ENCODE measurements at places on chromosomes 12 and 14.

GRCh38 chr12:131076791-131077747, 123.4 kb downstream of the ADGRD1 start:
- DNase-seq = no peak

- DNase-seq = no peak
These were observed 70.6 kb upstream of the SLC24A4 start for GRCh38 chr14:92252323-92252722.

DNA sequence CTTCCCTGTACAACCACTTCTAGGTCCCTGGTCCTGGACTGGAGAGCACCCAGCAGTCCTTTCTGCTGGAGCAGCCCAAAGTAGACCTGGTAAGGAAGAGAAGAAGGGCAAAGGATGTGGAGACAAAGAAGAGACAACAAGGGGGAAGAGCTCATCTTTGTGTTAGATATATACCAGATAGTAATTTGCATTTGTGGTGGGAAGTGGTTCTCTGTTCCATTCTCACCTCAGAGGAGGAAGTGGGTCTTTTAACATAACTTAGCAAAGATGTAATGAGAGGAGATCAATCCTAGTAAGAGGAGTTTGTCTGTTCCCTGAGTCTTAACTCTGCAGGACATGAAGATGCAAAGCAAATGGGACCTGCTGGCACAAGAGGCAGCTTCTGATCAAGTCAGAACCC, 8.0 kb downstream of the CCDC198 start:
- no peak for DNase-seq

DNA sequence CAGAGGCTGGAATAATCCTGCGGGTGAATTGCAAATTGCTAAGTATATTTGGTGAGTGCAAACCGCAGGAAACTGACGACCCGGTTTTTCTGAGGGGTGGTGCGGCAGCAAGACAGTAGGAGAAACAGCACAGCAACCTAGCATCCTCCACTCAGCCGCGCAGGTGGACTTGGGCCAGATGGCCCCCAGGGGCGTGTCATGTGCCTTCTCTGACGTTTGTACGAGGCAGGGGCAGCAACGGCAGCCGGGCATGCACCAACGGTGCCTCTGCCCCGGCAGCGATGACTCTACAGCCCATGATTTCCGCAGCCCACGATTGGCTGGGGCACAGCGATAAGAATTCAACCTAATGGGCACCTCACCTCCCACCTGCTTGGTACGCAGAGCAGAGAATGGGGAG, 11.1 kb upstream of the CLEC2A start:
- DNase-seq = no peak

- no peak for DNase-seq
These were observed 27.5 kb upstream of the C14orf180 start for GRCh38 chr14:104551851-104552737.

DNA sequence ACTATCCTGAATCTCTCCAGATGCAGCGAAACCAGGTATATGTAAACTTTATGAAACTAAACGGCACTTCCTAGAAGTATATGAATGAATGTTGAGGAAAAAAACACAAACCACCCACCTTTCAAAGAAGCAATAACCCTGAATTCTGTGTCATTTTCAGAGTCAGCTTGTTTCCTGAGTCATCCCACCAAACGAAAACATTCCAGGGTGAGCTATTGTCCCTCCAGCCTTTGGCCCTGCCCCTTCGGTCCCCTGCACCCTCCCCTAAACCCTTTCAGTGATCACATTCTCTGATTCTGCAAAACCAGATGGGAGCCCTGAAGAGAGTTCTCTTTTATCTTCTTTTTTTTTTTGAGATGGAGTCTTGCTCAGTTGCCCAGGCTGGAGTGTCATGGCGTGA, 202.6 kb upstream of the ALG10B start:
- DNase-seq = no peak

DNA sequence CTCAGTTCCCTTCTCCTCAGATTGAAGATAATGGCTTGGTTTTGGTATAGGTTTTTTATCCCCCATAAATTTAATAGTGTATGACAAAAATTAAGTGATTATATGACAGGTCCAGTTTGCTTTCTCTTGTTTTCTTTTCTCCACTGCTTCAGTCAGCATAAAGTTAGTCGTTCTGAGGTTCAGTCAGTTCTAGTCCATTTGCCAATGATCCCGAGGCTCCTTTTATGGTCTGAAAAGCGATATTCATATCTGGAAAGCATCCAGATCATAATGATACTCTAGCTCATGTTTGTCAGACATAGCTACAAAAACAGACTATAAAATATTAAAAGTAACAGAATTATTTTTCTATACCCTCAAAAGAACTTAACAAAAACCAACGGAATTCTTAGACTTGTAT, 67.1 kb upstream of the SLC38A4 start:
- DNase-seq = no peak

DNA sequence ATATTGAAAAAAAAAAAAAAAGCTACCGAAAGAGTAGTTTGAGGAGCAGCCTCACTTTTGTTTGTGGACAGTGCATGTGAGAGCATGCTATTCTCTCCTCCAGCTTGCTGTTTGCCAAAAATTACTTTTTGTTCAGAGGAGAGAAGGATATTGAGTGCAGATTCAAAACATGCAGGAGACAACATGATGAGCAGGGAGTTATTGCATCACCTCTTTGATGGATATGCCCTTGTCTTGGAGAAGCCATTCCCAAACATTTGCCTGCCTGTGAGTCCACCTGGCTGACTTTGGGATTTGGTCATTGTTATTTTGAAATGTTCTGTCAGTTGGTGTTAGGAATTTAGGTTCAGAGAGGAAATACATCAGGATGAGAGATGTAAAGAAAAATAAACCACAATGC, 2.4 kb downstream of the C12orf75 start:
- no peak for DNase-seq

GRCh38 chr12:89789862-89790261, 81.2 kb upstream of the ATP2B1 start:
- no peak for DNase-seq

GRCh38 chr12:100225491-100225890, 24.9 kb downstream of the ACTR6 start:
- DNase-seq = no peak

GRCh38 chr12:66152732-66153131, 17.1 kb downstream of the TMBIM4 start:
- DNase-seq = no peak

GRCh38 chr12:22230280-22230794, 104.2 kb downstream of the ST8SIA1 start:
- DNase-seq = no peak

DNA sequence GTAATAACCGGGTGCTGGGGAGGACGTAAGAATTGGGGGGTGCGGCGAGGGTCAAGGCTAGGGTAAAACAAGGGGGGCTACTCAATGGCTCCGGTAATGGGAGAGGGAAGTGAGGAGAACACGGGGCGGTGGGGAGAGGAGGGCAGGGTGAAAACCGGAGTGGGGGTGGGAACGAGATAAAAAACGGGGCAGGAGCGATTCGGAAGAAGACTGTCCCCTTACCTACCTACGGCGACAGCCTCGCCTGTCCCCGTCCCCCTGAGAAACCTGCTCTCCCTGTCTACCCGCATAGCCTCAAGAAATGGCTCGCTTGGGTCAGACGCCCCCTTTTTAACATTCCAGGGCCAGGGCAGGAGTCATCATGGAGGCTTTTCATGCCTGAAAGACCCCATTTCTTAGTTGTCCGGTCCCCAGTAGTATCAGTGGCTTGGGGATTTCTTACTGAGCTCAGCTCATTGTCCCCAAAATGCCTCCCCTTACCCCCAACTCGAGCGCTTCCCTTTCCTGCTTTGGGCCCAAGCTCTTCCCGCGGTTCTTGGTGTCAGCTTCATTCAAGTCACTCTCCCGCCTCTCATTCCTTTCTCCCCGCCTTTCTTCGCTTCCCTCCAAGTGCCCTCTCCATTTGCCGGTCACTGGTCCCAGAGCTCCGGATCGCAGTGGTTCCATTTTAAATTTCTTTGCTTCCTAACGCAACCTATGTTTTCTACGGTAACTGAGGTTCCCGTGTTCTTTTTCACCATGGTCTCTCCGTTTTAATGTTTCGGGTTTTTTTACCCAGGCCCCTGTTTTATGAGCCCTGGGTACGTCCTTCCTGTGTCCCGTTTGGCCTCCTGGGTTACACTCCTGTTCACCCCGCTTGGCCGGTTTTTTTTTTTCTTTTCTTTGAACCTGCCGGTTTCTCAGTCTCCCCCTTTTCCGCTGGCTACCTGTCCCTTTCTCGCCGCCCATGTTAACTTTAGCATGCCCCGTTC, 1.2 kb upstream of the WSB2 start:
- no peak for DNase-seq

GRCh38 chr14:74620497-74620921, 8.5 kb upstream of the LTBP2 start:
- no peak for DNase-seq

DNA sequence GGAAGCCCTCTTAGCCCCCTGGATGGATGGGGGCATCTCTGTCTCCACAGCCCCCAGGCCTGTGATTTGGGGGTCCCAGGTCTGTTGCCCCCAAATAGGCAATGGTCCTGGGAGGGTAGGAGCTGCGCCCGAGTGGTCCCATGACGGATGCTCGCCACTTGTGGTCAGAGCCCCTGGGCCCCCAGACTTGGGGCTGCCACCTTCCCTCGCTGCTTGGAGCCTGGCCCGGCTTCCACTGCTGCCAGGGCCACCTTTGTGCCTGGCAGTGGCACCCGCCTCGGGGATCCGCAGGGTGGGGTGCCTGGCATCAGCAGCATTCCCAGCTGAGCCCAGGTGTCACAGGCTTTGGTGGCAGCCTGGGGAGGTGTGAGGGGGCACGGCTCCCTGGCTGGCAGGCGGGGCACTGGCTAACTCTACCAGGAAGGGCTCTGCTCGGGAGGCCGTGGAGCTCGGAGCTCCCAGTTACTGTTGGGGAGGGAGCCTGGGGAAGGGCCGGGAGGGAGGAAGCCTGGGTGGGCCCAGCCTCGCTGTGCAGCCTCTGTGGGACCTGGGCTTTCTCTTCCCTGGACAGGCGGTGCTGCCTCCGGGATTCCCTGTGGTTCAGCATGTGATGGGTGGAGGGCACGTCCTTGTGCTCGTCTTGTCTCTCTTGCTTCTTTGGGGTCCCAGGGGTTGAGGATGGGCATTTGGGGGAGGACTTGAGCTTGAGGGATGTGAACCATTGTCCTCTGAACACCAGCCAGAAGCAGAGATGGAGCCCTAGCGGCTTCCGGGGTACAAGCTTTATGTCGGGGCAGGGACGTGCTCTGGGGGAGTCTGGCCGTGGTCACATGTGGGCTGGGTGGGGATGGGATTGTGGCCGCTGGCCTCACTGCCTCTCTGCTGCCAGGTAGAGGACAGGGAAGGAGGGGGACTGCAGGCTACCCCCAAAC, 5.4 kb downstream of the KIF26A start:
- DNase-seq = no peak

GRCh38 chr14:20416223-20416622, 2.9 kb upstream of the TEP1 start:
- no peak for DNase-seq

DNA sequence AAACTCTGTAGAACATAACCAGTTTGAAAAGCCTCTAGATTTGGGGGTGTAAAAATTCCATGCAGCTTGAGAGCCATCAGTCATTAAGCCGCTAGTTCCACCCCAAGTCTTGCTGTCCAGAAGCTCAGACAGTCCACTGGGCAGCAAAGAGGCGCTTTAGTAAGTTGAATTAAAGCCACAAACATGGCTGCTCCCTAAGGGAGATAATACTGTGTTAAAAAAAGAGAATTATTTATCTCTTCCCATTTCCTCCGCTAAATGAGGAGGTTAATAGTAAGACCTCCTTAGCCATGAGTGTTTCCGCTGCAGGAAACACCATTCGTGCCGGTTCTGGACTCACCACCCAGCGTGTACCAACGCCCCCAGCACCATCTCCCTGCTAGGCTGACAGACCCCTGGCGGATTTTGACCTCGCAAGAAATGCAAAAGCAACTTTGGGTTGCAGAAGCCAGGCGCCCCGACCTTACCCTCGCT, 536 bp downstream of the TM7SF3 start:
- DNase-seq = no peak

- no peak for DNase-seq
These were observed 145.8 kb downstream of the SLC38A6 start for GRCh38 chr14:61126603-61127498.

GRCh38 chr12:132954471-132955048, 1.5 kb downstream of the ZNF605 start:
- DNase-seq = no peak

DNA sequence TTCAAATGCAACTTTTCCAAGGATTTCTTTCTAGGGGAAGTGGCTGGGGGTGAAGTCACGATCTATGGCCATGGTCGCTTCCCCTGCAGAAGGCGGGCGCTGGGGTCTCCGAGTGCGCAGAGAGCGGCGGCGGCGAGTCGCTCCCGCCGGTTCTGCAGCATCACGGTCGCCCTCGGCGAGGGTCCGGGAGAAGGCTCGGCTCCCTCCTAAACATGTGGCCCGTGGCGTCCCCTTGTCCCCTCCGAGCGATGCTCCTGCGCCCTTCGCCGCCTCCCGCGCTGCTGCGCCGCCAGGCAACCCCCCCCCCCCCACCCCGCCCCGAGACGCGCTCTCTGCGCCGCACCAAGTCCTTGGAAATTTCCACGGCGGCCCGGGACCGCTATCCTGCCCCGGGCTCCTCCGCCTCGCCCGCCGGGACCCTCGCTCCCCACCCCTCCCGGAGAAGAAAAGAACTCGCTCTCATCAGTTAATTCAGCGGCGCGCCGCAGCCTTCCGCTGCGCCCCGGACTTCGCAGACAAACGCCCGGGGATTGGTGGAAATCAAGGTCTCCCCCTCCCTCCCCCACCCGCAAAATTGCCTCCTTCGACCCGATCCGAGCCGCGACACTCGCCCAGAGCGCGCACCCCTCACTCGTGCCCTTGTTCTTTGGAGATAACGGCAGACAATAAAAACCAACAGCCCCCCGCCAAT, at the start of gene ST8SIA1:
TSS of gene ST8SIA1 (minus strand) at position 298 of the 691 bp plus-strand sequence. CDS start 475 bp downstream, outside the sequence.
- peak; percentile 25 for DNase-seq

GRCh38 chr14:23646648-23647549, 10.7 kb downstream of the DHRS2 start:
- no peak for DNase-seq

DNA sequence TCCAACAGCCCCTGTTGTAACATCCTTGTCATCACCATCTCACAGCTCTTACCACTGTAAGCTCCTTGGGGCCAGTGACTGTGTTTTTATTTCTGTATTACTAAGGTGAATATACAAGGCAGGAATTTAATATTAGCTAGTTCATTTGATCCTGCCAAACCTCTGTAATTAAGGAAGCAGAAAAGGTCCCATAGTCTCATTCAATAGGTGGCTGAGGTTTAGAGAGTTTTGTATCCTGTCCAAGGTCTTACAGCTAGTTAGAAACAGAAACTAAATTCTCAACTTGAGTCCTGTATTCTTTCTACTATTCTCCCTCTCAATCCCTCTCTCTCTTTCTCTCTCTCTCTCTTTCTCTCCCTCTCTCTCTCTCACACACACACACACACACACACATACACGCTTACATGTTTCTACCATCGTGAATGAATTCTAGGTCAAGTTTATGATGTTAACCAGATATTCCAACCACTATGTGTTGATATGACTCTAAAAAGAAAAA, 543 bp upstream of the GLIPR1 start:
- no peak for DNase-seq

DNA sequence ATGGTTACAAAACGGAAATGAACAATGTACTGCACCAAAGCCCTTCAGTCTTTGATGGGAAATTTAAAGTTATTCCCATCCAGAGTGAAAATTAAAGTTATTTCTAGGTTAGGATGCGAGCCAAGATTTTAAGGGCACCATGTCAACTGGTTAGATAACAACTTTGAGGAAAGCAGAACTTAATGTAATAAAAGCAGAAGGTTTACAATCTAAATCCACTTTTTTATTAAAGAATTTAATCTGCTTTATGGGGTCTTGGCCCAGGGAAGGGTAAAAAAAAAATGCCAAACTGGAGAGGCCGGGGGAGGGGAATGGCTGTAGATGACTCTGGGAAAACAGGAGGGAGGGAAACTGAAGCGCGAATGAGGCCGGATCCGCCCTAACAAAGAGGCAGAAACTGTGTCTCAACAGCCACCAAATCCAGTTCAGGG, 108.2 kb upstream of the ATF7IP start:
- DNase-seq = no peak

- DNase-seq = no peak
These were observed 423.4 kb downstream of the ZFP36L1 start for GRCh38 chr14:68369281-68370056.

Measured in stimulated activated CD4-positive, alpha-beta T cell treated with anti-CD3 and anti-CD28 coated beads, Interleukin-1b, Interleukin-23, amount 100 ng/mL, for 24 hours (primary cell).